ENCODE measurements at places on chromosomes 7 and 10.

DNA sequence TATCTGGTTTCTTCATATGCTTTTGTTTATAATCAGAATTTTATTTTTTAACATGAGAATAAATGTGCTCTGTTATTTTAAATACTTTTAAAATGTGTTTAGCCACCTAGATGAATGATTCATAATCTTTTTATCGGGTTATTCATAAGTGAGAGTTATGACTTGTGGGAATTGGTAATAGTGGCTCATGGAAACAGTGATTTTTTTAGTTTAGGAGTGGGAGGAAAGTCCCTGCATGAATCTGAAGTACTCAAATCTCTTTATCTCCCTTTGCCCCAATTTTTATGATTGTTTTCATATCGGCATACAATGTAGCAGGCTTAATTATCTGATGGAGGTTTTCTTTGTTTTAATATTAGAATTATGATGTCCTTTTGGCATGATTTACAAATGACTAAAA is 42.9 kb downstream of the TAX1BP1 start:
- DNase-seq: no peak

DNA sequence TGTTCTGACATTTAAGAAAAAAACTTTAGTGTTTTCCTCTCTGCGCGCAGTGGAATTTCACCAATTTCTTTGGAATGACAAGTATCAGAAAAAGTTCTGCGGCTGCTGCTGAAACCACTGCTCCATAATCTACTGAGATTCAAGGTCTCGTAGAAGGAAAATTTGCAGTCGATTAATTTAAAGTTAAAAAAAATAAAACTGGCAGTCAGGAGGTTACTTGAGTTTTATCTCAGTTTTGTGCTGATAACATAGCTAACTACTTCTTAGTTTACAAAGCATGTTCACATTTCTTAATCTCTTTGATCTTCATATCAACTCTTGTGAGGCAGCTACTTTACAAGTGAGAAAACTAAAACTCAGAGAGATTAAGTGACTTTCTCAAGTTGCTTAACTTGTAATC is 18.2 kb upstream of the CALD1 start:
- DNase-seq: no peak

DNA sequence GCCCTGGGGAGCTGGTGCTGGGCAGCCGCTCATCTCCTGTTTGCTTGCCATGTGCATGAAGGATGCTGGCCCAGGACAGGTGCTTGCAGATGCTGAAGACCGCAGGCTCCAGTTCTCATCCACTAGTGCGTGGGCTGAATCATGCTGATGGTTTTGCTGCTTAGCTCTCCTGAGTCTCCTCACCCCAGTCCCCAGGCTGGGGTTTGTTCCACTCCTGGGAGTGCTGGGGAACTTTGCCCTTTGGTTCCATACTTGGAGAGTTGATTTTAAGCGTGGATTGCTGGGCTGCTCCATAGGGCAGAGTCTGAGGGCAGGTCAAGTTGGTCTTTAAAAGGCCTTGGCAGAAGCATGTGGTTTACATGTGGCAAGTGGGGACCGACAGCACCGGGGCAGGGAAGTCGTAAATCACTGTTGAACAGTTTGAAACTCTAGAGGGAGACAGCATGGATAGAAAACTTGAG is 9.1 kb downstream of the DYNC2I1 start:
- DNase-seq: no peak

DNA sequence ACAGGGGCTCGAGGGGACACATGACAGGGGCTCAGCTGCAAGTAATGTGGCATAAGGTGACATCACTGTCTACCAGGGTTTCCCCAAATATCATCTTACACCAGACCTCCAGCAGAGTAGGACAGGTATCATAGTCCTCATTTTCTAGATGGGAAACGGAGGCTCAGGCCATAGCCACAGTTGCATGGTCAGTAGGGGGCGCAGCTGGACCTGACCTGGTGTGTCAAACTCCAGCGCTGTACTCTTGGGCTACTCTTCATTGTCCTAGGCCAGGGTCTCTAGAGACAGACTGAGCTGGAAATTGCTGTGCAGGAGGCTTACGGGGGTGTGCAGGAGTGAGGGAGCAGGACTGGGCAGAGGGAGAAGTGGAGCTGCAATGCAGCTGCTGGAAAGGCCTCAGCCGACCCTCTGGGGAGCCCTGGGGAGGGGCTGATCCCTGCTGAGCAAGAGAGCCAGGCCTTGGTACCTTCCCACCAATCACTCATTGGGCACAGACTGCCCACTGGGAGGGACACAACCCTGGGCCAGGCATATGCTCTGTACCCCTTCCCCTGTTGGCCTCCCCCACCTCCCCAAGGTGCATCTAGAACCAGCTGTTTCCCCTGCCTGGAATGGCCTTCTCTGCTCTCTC is 89.9 kb downstream of the CDH23 start:
- DNase-seq: no peak

DNA sequence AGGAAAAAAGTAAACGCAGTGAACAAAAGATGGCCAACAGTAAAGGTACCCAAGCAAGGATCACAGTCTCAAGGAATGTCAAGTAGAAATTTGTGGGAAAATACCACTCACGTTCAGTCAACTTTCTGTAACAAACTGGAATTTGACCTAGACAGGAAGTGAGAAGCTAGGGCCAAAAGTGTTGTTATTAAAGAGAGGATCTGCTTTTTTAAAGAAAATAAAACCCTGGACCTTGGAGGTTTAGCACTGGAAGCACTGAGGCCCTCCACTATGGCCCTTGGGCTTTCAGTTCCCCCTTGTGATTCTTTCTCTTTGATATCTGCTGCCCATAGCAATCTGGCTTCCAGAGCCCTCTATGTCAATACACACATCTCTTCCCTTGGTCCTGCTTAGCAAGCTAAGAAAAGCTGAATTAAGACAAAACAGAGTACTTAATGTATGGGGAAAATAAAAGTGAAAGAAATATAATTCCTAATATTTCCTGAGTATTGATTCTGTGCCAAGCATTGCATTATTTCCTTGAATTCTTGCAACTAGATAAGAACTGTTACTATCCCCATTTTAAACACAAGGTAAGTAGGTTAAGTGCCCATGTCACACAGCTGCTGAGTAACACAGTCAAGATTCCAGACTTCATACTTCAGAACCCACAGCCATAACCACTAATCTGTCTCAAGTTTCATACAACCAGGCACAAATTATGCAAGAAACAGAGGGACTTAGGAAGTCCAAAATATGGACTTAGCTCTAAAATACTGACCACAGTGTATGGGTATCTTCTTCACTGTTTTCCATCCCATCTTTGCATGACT is 2.6 kb upstream of the ZNF438 start:
- DNase-seq: peak; percentile 45

DNA sequence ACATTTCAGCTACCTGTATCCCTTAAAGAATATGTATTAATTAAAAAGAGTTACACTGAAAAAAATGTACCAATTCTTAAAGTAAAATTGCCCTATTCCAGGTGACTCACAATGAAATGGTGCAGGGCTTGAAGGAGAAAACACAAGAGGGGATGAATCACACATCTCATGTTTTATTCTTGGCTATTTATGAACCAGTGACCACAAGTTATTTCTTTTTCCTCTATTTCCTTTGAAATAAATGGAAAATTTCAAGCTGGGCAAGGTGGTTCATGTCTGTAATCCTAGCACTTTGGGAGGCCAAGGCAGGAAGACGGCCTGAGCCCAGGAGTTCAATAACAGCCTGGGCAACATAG is 106.8 kb downstream of the UBE2H start:
- DNase-seq: peak; percentile 61

DNA sequence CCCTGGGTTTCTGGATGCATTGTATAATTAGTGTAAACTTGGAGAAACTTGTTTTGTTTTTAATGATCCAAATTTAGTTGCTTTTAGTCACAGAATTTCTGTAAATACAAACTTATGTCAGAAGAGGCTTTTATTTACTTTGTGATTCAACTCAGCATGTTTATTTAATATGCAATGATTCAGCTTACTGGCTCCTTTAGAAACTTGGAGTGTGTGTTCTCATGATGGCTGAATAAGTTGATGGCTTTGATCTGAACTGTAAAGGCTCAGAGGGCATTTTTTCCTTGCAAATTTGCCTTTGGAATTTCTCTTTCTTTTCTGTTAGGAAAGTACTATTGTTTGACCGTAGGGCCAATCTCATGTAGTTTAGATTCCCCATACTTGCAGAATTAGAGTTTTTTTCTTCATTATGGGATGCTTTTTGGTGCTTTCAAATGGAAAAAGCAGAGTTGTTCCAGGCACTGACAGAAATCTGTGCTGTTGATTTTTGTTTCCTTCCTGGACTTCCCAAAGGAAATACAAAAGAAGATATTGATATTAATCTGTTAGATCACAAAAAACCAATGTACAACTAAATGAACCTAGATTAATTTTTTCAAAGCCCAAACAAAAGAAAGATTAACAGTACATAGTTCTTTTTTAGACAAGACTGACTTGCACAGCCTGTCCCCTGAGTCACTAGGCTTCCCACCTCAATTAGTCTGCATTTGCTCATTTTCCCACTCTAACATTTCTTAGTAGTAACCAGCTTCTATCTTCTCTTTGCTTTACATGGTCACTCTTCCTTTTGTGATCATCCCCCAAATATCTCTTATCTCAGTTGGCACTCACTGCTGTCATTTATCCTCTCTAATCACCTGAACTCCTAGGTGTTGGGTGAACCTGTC is 96.8 kb upstream of the AGR3 start:
- peak; percentile 59 for DNase-seq

DNA sequence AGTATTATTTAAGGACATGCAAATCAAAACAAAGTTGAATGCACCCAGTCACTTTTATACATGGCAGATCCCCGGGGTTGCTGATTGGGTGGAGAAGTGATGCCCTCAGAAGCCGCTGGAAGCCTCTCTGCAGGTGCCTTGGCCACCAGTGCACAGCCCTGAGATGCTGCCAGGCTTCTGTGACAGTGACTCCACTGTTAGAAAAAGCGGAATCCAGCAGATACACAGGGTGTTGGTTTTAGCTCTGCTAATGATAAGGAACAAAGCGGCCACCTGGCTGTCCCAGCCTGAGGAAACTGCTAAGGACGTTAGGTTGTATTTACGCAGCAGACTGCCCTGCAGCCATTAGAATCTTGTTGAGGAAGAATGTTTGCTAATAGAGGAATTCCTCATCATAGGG is 47.5 kb downstream of the JAKMIP3 start:
- no peak for DNase-seq

Measured in amniotic stem cell (primary cell).